ENCODE measurements at places on chromosomes 11 and 22.
A peak's percentile ranks its signal among the peaks of the same experiment; 100 is the strongest.

DNA sequence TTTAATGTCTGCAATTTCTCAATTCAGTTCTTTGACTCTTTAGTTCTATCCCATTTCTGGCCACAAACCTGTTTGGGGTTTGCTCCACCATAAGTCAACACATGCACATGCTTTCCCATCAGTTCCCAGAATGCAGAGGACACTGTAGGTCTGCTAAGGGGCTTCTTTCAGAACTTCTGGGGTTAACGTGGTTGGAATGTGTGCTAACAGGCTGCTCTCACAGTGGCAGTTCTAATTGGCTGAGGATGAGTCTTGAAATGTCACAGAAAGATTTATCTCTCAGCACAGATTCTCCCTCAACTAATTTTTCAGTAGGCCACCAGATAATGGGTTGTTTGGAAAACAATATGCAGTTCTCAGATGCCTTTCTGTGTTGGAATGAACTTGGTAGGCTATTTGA lies 703.4 kb downstream of the NTM start:
- no peak for DNase-seq

DNA sequence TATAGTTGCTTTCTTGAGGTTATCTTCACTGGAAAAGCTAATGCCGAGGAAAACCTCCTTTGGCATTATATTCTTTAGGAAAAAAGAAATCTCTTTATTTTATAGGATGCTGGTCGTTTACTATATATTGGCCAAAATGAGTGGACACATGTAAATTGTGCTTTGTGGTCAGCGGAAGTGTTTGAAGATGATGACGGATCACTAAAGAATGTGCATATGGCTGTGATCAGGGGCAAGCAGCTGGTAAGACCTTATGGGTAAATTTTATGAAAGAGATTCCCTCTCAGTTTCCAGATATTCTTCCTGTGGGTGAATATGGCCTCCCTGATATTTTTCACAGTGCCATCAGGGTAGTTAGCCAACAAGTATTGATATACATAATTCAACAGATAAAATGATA lies 29.4 kb upstream of the TTC36 start:
- no peak for DNase-seq

DNA sequence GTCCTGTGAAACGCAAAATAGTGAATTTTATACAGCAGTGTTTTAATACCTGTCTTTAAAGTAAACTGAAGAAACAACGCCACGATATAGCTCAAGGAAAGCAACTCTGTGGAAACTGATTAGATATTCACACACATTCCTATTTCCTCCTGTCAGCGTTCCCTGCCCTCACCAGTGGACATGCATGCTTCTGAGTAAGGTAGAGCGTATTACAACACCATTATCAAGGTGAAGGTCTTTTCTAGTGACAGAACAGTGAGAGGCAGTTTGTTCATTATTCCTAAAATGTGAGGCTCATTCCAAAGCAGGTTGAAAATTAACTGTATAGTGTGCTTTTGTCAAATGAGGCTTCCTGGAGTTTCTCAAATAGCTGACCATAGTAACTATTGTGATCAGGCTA lies 153.1 kb downstream of the DDX10 start:
- no peak for DNase-seq

DNA sequence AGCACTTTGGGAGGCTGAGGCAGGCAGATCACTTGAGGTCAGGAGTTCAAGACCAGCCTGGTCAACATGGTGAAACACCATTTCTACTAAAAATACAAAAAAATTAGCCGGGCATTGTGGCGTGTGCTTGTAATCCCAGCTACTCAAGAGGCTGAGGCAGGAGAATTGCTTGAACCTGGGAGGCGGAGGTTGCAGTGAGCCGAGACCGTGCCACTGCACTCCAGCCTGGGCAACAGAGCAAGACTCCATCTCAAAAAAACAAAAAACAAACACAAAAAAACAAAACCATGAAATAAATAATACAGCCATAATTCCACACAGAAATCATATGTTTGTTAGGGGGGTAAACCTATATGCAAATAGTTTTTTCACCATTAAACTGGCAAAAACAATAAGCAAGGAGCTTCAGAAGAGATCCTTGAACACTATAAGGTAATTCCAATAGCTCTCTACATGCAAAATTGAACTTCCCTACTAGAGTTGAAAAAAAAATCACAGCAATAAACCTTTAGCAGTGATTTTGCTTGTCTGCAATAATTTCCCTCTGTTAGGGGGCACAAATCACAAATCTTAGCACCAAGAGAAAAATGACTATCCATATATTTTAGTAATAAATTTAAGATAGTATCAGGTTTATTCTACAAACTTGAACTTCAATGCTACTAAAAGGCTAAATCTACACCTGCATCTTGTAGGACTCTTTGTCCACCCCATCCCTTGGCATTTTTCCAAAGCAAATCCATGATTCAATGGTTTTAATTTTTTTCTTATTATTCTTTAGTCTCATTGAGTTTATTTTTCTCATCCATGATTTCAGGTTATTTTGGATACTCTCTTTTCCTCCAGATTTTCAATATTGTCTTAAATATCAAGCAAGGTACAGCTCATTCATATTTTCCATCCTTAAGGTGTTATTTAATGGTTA lies 3.9 kb downstream of the CSTF3 start:
- DNase-seq: no peak

DNA sequence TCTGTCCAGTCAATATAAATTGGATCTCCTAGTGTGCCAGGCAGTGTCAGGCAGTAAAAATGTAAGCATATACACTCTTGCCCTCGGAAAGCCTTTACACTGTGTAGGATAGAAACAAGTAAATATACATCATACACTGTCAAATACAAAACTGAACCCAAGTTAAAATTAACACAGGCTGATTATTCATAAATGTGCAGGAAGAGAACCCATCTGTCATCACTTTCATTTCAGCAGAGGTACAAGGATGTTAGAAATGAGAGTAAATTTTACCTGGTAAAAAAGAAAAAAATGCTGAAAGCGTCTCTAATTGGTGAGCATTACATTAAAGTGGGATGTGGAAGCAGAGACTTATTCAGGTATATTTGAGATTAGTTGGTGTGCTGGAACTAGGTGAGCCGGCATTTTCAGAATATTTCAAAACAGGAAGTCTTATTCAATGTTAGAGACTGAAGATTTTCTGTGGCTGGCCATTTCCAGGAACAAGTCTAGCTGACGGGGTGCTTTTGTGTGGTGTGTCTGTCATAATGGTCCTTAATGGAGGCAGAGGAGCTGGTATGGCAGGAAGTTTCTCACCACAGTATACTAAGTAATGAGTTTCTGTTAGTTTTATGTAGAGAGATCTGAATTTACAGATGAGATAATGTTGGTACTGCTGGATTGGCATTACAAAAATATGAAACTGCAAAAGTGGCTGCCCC lies 192.6 kb downstream of the CASP12 start:
- DNase-seq: peak; percentile 47

DNA sequence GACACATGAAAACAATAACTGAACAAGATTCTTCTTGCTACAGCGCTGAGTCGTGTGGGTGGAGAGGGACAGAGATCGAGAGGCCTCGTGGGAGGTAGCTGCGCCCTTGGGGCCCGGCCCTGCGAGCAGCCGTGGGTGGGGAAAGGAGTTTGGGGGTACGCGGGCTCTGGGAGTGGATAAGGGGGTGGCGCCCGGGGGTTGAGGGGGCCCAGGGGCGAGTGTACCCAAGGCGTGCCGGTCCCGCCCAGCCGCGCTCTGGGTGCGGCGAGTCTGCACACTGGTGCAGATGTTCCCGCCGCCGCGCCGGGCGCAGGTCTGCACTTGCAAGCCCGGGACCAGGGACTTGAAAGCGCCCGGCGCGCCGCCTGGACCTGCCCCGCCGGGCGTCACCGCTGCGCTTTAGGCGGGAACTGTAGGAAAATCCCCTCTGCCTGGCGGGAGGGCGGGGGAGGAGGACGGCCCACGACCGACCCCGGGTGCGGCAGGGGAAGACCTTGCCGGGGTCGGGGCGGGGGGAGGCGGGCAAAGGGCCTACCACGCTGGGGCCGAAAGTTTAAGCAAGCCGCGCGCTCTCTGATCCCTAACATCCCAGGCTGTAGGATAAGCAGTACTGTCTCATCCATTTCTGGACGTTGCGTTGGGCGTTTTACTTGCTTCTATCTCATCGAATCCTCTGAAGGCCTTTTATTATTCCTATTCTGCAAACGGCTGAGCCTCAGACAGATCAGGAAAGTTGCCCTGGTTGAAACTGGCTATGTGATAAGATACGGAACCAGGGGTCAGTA lies 1.4 kb upstream of the KREMEN1 start:
- no peak for DNase-seq

GRCh38 chr11:119473901-119474681 lies 51.1 kb upstream of the THY1 start:
- DNase-seq: no peak

- DNase-seq: no peak
These were observed 1351.9 kb downstream of the BRD1 start for GRCh38 chr22:48475661-48476345.

DNA sequence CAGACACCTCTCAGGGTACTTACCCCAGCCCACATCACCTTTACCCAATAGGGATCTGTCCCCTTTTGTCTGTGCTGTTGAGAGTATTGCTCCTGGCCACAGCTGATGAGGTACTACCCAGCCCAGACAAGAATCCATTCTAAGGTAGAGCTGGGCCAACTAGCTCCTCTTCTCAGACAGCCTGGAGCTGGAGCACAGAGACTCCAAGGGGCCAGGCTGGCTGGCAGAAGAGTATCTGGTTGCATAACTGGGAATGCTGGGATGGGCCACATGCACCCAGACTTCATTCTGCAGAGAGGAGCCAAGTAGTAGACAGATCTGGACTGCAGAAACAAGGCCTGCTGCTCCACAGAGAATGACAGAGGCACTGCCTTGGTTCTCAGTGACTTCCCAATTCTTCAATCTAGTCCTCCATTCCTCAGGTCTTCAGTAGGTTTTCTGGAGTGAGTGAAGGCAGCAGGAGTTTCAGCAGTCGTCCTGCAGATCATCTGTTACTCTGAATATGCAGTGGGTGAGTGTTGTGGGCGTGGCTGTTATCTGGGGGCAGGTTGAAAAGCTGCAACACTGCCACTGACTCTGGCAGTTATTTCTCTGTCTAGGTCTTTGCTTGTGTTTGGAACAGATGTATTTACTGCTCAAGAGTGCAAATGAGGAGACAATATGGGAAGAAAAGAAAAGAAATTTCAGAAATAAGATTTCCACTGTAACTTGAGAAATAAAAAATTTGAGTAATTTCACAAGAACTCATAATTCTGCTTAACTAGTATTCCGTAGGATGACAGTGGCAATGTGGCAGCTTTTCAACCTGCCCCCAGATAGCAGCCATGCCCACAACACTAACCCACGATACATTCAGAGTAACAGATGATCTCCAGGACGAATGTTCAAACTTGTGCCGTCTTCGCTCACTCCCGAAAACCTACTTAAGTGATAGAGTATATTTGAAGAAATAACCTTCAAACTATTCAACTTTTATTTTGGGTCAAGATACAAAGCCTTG lies 34.9 kb downstream of the MAPK1 start:
- no peak for DNase-seq

- DNase-seq: no peak
These were observed 129.5 kb downstream of the MAML2 start for GRCh38 chr11:96213500-96213899.

DNA sequence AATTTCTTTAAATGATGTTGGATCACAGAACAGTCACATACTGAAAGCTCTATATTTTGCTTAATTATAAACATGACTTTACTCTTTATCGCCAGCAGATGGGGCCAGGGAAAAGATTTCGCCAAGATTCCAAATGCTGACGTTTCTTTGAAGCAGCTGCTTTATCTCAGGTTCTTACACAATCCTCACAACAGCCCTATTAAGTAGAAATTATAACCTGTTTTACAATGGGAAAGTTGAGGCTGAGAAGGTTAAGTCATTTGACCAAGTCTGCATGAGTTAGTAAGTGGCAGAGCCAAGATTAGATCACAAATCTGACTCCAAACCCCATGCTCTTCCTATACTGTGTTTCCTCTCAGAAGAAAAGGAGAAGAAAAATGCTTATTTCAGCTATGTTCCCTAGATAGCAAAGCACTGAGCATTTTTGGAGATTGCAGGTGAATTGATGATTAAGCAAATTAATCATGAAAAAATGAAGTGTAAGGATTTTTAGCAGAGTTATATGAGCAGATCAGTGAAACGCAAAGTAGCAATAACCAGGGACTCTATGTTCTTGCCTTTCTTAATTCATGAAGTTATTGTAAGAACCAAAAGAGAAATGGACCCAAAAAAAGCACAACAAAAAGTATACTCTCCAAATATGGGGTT lies 79.0 kb downstream of the AASDHPPT start:
- no peak for DNase-seq
